ENCODE measurements at places on chromosomes 3 and 15. TPM values are rescaled to one million over a fixed set of nuclear protein-coding genes. Genes with fewer than 3 reads are reported as not detected.

Gene ACVR2B
- 0.04 TPM for polyA plus RNA-seq

Gene GOLGA6L2
- not detected for polyA plus RNA-seq

Gene GPR62
- polyA plus RNA-seq: not detected

- DNase-seq: no peak
These were observed 113.9 kb downstream of the LSAMP start for GRCh38 chr3:116331380-116331779.

GRCh38 chr3:133461291-133461690, 61.4 kb downstream of the BFSP2 start:
- DNase-seq: no peak

DNA sequence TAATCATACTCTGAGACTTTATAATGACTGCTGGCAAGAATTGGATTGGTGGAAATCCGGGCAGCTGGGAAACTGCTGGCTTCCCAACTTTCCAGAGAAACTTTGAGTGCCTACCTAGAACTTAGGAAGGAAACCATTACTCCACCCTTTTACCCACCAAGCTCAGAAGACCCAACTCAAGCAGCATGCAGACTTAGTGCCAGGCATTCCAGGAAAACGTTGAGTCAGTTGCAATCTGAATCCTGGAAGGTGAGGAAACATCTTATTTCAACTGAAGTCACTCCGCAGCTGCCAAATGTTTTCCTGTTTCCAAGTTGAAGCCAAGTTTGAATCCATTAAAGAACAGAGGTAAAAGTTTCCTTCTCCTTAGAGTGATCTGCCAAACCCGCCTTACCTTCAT, 126.5 kb downstream of the ZNF385D start:
- no peak for DNase-seq

GRCh38 chr3:151751161-151751560, 17.4 kb downstream of the AADACL2 start:
- no peak for DNase-seq

DNA sequence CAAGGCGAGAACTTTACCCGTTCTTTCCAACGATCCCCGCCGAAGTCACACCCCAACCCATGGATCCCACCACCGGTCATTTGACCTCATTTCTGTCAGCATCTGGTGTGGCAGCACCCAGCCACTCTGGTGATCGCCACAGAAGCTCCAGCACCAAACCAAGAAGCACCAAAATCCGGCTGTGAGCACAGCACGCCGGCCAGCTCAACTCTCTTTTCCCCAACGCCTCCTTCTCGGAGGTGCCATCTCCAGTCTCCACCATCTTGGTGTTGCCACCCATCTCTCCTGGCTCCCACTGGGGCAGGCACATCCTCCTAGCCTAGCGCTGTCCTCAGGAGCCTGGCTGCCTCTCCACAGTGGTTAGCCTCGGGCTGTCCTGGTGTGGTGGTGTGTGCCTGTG, 6.5 kb downstream of the MUC4 start:
- DNase-seq: no peak

GRCh38 chr3:181716966-181717365, 5.2 kb downstream of the SOX2 start:
- DNase-seq: no peak
